ENCODE measurements at places on chromosomes 4 and X.

DNA sequence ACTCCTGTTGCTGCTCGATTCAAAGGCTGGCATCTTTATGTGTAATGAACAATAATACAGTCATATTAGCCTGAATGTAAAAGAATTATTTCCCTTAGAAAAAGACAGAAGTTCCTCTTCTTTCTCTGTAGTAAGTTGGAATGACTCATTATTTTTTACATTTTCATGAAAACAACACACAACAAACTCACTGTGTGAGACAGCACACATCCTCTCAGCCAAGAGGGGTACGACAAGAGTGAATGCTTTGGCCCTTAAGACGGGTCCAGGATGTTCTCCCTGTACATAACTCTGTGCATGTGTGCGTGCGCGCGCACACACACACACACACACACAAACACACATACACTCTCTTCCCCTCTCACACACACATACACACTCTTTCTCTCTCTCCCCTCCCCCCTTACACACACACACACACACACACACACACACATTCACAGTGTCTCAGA lies 72.8 kb downstream of the MANBA start:
- DNase-seq: no peak

DNA sequence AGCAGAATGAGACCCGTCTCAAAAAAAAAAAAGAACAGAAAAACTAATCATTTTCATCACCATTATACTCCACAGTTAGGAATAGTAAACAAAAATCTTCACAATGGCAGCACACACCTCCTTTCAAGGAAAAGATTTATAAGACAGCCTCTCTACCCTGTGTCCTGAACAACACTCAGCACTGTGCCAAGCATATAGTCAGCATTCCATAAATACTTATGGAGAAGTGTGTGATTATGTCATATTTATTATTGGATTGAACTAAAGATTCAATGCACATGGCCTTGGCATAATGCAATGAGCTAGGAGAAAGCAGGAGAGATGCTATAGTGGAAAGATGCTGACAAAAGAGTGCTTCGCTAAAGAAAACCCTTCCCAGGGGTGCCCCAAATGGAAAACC lies 52.6 kb downstream of the FAM114A1 start:
- no peak for DNase-seq

GRCh38 chr4:25424539-25425228 lies 47.6 kb downstream of the ANAPC4 start:
- DNase-seq: no peak

DNA sequence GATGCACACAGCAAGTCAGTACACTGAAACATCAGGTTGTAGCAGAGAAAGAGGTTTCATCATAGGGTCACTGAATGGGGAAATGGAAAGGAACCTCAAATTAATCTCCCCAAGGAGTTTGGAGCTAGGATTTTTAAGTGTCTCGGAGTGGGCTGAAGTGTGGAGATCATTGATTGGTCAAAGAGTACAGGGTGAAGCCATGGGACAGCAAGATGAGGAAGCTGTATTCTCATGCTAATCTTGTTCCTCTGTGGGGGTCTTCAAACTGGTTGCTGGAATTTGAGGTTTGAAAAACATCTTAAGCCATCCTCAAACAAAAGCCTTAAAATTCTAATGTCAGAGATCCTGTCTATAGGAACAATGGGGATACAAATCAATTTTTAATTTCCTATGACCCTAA lies 78.8 kb upstream of the TEX13A start:
- DNase-seq: no peak

GRCh38 chrX:275967-276580 lies 5.1 kb upstream of the PLCXD1 start:
- DNase-seq: peak; percentile 83

GRCh38 chr4:65580551-65580950 lies 89.7 kb downstream of the EPHA5 start:
- DNase-seq: no peak

GRCh38 chr4:109902559-109903251 lies 10.0 kb upstream of the EGF start:
- no peak for DNase-seq

GRCh38 chrX:17160975-17161374 lies 214.0 kb upstream of the NHS start:
- DNase-seq: no peak

- DNase-seq: no peak
Measured at GRCh38 chr4:174210354-174210753, 73.1 kb downstream of the FBXO8 start.

All from Caco-2 (cell line).